NCI-H2081 treated with DMSO at 0.1 percent for 48 hours (cell line): ENCODE measurements at places on chromosomes 2 and 18.

GRCh38 chr2:101112772-101113157 is 38.4 kb downstream of the TBC1D8 start:
- no peak for DNase-seq

DNA sequence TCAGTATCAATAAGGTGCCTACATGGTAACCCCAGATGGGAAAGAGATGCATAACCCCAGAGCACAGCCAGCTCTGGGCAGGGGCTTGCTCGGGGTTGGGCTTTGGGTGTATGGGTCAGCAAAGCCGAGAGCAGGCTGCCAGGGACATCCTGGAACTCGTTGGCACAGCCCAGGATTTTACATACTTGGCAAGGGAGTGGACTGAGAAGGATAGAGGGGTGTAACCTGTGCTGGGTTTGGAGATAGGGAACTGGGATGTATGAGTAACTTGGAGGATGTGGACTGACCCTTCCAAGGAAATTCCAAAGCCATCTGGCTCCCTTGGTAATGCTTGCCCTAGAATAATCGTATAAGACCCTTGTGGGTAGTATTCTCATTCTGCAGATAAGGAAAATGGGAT is 44.2 kb downstream of the GPR39 start:
- DNase-seq, result no peak

DNA sequence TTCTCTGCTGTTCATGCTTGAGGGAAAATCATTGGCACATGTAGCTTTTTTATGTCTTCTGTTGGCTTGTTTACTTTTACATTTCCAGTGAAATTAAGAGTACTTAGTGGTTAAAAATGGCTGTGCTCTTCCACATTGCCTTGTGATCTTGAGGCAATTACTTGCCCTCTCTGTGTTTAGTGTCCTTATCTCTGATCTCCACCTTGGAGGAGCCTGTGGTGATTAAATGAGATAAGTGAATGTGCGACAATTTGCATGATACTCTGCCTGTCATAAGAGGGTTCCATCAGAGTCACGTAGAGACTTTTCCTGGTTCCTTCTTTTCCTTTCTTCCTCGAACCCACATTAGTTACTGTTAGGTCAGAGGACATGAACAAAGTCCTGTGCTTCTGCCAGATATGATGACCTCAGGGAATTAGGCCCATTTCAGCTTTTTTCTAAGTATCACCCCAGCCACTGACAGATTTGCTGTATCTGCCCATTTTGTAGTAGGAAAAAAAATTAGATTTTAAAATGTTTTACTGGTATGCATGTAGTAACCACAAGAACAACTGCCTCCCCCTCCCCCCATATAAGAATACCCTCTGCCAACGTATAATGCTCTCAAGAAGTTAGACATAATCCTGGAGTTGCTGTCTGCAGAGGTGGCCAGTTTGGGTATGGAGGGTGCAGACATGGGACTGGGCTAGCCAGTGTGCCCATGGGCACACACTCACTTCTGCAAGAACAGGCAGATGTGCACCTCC is 51.9 kb downstream of the TET3 start:
- DNase-seq, result no peak

DNA sequence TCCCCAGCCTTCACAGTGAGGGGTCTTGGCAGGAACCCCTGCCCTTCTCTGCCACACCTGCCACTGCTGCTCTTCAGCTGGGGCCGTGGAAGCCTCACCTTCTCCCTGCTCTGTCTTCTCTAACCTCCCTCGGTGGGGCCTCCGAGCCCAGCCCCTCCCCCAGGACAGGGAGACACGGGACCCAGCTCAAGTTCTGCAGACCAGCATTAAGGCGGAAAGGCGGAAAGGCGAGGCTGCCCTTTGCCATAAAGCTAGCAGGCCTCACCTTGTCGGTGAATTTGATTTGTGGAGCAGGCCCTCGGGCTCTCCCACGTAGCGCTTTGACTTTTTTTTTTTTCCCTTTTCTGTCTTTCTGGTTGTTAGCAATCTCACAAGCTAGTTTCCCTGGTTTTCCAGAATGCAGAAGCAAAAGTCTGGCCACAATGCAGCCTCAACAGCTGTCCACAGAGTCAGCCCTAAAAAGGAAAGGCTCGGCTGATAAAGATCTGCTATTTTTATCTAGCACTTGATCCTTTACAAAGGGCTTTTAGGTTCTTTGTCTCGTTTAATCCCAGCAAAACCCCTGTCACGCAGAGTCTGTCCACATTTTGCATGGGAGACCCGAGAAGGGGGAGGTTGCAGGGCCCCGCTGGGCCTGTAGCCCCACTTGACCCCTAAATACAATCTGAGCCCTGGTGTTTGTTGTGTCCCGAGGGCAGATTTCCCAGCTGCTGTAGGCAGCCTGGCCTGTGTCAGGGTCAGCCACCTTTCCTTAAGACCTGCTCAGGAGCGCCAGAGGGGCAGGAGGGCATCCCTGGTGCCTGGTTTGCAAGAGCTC is 6.0 kb downstream of the ITM2C start:
- no peak for DNase-seq

DNA sequence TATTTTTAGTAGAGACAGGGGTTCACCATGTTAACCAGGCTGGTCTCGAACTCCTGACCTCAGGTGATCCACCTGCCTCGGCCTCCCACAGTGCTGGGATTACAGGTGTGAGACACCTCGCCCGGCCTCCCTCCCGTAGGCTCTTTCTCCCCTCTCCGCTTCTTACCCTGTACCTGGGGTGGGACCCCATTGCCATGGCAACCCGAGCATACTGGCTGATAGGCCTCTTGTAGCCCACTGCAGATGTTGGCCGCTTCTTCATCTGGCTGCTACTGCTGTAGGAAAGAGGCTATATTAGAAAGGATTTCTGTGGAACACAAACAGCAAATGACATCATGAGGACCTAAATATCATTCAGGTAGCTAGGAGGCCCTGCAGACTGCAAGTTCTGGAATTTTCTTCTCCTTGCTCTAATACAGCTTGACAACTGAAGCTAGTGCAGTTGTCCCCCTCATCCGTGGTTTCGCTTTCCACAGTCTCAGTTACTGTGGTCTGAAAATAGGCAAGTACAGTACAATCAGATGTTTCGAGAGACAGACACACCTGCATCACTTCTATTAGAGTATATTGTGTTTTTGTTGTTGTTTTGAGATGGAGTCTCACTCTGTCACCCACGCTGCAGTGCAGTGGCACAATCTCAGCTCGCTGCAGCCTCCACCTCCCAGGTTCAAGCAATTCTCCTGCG is 51.6 kb upstream of the ASXL2 start:
- DNase-seq, result no peak

GRCh38 chr2:128026448-128027277 is 1.2 kb downstream of the SAP130 start:
- DNase-seq, result no peak

DNA sequence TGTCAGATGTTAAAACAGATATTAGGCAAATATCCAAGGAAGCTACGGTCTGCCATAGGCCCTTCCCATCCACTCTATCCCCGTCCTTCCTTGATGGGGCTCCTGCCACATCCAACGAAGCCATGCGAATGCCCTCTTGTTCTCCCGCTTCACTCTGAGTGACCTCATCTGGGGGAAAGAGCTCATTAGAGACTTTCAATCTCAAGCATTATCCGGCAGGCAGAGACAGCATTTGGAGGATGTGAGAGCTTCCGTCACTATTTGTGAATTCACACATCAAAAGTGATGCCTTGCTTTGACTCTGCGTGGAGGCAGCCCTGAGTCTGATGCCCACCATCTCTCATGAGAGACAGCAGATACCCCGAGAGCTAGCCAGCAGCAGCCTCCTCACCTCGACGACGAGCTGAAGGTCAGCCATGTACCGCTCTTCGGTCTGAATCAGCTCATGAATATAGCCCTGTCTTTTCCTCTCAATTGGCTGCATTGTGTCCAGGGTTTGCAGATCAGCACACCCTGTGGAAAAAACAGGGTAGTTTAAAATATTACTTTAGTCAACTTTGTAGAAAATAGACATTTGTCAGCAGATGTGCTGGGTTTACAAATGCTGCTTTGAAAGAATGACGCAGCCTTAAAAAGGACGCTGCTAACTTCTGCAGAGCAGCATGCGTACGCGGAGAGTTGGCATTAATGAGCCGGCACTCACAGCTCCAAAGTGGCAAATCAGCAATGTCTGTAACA is 45.9 kb downstream of the FAM228A start:
- DNase-seq, result no peak

- no peak for DNase-seq
Measured at GRCh38 chr18:13112982-13113381, 105.6 kb upstream of the LDLRAD4 start.

DNA sequence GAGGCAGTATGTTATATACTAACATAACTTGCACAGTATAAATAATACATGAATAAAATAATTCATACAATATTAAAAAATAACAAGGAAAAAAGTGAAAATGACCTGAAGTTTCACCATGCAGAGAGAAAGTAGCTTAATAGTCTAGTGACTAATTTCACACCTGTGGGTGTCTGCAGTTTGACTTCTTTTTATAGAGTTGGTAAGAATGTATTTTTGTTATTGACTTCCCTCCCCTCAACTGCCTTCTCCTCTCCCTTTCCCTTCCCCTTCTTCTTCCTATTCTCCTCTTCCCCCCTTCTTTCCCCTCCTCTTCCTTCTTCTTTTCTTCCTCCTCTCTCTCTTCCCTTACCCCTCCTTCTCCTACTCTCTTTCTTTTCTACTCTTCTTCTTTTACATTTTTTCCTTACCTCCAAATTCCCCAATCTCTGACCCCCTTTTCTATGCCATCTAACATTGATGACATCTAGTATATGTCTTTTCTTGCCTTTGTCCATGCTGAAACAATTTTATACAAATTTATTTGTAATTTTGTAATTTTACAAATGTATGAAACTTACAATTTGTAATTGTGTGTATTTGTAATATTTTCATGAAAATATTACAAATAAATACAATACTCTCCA is 3.1 kb downstream of the DNAH6 start:
- DNase-seq, result no peak

DNA sequence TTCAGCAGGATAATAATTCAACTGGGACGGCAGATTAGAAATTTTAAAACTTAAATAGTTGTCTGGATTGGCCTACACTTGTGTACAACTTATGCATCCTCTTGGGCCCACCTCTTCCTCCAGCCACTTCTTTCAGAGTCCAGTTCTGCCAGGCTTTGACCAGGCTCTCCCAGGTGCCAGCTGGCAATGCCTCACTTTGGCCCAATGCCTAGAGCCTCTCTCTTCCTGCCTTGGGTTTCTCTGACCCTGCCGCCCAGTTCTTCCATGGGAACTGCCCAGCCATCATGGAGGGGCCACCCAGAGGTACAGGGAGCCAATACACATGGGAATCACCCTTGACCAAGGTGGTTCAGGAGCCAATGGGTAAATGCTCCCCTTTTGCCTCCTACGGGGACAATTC is 135.5 kb downstream of the IRS1 start:
- no peak for DNase-seq

GRCh38 chr2:172943539-172943938 is 132.1 kb upstream of the MAP3K20 start:
- no peak for DNase-seq

DNA sequence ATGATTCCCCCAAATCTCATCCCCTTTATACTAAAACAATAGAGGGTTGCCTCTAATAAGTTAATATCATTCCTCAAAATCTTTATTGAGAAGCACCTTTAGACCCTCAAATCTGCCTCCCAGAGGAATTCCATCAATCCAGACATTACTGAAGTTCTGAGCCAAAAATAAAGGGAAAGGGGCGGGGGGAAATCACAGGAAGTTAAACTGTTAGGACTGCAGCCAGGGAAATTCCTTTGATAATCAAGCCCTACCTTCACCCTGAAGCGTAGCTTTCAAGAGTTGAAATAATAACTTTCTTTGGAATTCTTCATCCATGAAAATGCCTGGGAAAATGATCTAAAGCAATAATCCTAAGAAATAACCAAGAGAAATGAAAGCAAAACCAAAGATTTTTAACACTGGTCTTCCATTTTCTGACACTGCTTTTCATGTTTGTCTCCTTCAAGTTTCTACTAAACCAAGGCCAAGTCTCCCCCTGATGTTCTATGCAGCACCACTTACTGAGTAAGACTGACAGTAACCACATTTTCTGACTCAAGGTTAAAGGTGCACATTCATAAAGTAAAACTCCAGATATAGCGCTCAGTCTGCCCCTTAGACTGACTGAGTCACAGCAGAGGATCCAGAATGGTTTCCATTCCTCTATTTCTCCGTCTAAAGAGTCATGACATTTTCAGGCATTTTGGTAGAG is 78.2 kb downstream of the TCF4 start:
- no peak for DNase-seq
